ENCODE measurements at places on chromosomes 5 and 9.

DNA sequence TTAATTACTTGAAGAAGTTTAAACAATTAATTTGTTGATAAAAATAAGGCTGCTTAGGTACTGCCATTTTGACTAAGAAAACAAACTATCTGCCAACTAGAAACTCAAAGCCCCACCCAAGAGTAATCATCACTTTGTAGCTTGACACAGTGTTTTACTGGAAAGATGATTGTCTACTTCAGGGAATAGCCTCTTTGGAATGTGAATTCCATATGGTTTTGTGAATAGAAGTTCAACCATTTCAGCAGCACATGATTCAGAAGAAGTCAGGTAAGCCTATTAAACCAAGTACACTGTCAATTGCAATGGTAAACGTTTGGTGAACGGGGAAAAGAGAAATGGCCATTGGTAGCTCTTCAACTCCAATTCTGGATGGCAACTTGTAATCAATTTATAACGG, 55.2 kb downstream of the PLK2 start:
- DNase-seq = no peak

- DNase-seq = no peak
These were observed 60.2 kb downstream of the CDC14B start for GRCh38 chr9:96559339-96559943.

DNA sequence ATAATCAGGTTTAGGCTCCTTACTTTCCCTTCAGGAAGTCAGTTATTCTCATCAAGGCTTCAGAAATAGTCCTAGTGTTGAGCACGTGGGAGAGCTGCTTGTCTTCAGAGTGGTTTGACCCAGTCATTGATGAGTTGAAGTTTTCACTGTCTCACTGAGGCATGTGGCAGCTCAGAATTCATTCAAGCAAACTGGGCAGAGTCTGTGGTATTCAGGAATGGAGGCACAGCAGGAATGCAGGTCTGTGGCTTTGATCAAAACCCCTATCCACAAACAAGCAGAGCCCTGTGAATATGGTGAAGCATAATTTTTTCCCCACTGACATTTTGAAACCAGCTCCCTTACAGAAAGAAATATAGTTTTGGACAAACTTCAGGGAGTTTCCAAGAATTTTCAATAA, 207.3 kb downstream of the CD180 start:
- DNase-seq = no peak

- DNase-seq = no peak
These were observed 2.4 kb upstream of the OMD start for GRCh38 chr9:92426501-92427145.

Data from stimulated activated CD4-positive, alpha-beta T cell treated with anti-CD3 and anti-CD28 coated beads, Interleukin-2, amount 100 ng/mL, for 48 hours (primary cell).